ENCODE measurements at places on chromosomes 2 and 18. TPM values are rescaled to one million over a fixed set of nuclear protein-coding genes. Genes with fewer than 3 reads are reported as not detected.

MLPH gene
- not detected for polyA plus RNA-seq

IL1RL1 gene
- not detected for polyA plus RNA-seq

CLEC4F gene
- polyA plus RNA-seq: not detected

KLHL29 gene
- 0.95 TPM for polyA plus RNA-seq

ZNF385B gene
- not detected for polyA plus RNA-seq

SLC4A5 gene
- polyA plus RNA-seq: 3.3 TPM

ATP6V1C2 gene
- polyA plus RNA-seq: 0.54 TPM

SNORC gene
- 1.5 TPM for polyA plus RNA-seq

GPBAR1 gene
- 0.66 TPM for polyA plus RNA-seq

Measured in B cell (primary cell).